ENCODE measurements at places on chromosomes 12 and 14. TPM values are rescaled to one million over a fixed set of nuclear protein-coding genes. Genes with fewer than 3 reads are reported as not detected.

NKX2-1 gene
- total RNA-seq: not detected

GRCh38 chr12:87760943-87761342, 268.3 kb downstream of the C12orf50 start:
- H3K27me3 ChIP-seq: no peaks in the 10 kb centered on the region
- DNase-seq: no peak
- no peak overlapping the region for H3K4me3 ChIP-seq
- H3K4me1 ChIP-seq: no peaks in the 10 kb centered on the region
- no peaks in the 10 kb centered on the region for H3K36me3 ChIP-seq

DNA sequence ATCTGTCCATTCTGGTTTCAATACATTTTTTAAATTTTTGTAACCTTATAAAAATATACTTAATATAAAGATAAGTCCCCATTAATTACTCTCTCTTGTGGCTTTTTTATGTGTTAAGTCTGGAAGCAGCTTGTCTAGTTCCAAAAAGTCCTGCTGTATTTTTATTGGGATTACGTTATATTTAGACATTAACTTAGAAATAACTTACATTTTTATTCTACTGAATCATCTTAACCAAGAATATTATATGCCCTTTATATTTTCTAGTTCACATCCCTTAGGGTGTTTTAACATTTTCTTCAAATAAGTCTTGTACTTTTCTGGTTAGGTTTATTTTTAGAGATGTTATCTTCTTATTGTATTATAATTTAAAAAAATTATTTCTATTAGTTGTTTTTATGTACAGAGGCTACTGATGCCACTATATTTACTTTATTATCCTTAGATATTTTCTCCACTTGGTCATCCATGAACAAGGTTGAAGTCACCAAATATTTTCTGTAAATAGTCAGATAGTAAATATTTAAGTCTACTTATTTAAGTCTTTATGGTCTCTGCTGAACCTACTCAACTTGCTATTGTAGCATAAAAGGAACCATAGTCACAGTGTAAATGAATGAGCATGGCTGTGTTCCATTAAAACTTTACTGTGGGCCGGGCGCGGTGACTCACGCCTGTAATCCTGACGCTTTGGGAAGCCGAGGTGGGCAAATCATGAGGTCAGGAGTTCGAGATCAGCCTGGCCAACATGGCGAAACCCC, 132.4 kb upstream of the NEDD1 start:
- H3K27ac ChIP-seq: no peak overlapping the region
- no peaks in the 10 kb centered on the region for H3K36me3 ChIP-seq
- DNase-seq: no peak
- H3K4me3 ChIP-seq: no peak overlapping the region
- H3K27me3 ChIP-seq: peaks cover 2% of the 10 kb centered on the region

- H3K27me3 ChIP-seq: no peaks in the 10 kb centered on the region
- no peak overlapping the region for H3K4me3 ChIP-seq
- H3K36me3 ChIP-seq: peaks cover 33% of the 10 kb centered on the region
- DNase-seq: no peak
- H3K27ac ChIP-seq: no peak overlapping the region
Observed at GRCh38 chr14:91125271-91125660, 11.4 kb downstream of the DGLUCY start.

GLT1D1 gene
- total RNA-seq: not detected

DAO gene
- not detected for total RNA-seq

PIWIL1 gene
- total RNA-seq: not detected

IFNG-AS1 gene
- total RNA-seq: 0.48 TPM

DNA sequence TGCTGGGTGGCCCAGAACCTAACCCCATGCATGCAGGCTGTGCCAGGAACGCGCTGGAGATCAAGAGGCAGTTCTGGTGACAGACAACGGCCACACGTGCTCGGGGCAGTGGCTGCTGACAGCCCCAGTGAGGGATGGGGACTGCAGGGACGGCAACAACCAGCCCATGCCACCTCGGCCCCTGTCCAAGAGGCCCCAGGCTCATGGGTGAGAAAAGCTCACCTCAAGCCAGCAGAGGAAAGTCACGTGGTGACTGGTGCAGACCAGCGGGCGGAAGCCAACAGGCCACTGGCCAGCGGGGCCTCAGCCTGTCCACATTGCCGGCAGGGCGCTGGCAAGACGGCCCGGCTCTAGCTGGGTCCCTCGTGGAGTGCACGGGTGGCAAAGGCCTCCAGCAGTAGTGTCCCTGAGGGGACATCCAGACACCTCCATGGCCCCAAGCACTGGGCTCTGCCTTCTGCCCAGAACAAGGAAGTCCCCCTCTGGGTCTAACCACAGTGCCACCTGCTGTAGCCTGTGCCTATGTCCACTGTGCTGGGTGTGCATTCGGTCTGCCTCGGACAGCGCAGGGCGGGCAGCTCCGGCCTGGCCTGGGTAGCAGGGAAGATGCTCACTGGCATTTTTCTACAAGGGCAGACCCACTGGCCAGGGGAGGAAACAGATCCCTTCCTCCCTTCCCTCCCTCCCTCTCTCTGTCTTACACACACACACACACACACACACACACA, 134.1 kb downstream of the NCOR2 start:
- DNase-seq: no peak
- H3K27ac ChIP-seq: no peak overlapping the region
- H3K36me3 ChIP-seq: peaks cover 10% of the 10 kb centered on the region
- no peak overlapping the region for H3K4me3 ChIP-seq

BBS10 gene
- 3.2 TPM for total RNA-seq

DNA sequence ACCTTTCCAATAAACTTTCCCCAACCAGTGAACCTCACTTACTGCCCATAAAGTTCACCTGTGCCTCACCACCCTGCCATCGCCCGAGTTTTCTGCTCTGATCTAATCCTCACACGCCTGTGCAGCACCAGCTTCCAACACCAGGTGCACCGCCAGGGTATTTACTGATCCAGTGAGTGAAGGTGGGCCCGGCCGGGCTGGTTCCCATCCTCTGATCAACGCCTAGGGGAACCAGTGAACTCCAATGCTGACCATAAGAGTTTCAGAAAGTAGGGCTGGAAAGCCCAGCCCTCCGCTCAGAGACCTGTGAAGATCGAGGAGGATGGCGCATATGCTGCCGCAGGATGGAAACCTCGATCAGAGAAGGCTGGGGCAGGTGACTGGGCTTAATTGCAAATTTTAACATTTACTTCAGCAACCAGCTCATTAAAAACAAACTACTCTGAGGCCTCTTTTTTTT, 685 bp upstream of the MYL6B start:
- DNase-seq: peak; percentile 83
- peak overlapping the region; percentile 96 for H3K27ac ChIP-seq
- H3K4me3 ChIP-seq: peak overlapping the region; percentile 78
- peaks cover 5% of the 10 kb centered on the region for H3K36me3 ChIP-seq
- peaks cover 30% of the 10 kb centered on the region for H3K4me1 ChIP-seq

DNA sequence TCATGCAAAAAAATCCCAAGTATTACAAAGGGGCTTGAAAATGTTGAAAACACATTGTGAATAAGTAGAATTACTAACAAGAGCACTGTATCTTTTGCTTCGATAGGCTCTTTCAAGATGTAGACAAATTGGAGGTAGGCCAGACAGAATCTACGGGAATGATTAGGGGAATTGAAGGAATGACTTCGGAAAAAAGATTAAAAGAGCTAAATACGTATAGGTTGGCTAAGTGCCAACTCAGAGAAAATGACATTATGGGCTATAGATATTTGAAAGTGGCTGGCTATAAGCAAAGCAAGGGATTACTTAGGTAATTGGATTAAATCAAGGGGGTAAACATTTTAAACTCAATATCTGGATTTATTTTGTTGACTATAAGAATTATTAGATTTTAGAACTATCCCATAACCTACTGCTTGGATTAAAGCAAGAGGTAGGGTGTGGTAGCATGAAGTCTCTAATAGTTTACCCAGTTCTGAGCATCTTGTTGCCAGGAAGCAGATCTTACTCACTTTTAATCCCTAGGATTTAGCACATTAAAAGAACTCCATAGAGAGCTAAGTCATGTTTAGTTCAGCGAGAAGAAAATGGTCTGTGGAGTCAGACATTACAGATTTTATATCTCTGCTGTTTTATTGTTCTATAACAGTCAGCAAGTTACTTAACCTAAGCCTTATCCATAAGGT, 489.8 kb downstream of the DIO2 start:
- DNase-seq: no peak
- no peaks in the 10 kb centered on the region for H3K27me3 ChIP-seq
- no peak overlapping the region for H3K27ac ChIP-seq
- H3K4me3 ChIP-seq: no peak overlapping the region
- no peaks in the 10 kb centered on the region for H3K4me1 ChIP-seq
- H3K36me3 ChIP-seq: no peaks in the 10 kb centered on the region

DNA sequence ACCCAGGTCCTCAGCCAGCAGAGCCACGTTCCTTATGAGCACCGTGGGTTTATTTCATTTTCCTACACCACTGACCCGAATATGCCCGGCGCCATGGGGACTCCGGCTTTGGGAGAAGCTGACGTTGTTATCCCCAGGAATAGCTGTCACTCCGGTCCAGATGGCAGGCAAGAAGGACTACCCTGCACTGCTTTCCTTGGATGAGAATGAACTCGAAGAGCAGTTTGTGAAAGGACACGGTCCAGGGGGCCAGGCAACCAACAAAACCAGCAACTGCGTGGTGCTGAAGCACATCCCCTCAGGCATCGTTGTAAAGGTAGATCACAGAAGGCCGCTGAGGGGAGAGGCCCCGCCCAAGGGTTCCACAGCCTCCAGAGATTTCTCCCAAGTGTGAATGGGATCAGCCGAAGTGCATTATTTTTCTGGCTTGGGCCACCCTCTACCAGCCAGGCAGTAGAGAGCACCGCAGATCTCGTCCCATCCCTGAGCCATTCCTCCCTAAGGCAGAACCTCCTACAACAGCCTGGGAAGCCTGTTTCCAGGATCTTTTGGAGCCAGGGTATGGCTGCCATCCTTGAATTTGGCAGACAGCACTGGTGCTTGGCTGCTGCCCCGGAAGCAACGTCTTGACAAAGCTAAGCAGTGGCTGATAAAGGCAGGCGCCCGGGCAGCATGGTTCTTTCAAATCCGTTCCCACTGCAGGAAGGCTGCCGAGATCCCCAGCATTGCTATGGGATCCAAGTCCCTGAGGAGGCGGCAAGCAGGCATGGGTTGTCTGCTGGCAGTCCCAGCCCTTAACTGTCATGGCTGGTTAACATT, 17.8 kb downstream of the CDK2AP1 start:
- H3K4me3 ChIP-seq: no peak overlapping the region
- no peaks in the 10 kb centered on the region for H3K27me3 ChIP-seq
- peaks cover 28% of the 10 kb centered on the region for H3K36me3 ChIP-seq
- DNase-seq: no peak

RAPGEF3 gene
- total RNA-seq: 2.5 TPM

GRCh38 chr12:102441077-102441596, 39.2 kb downstream of the IGF1 start:
- H3K4me3 ChIP-seq: no peak overlapping the region
- DNase-seq: no peak
- H3K36me3 ChIP-seq: no peaks in the 10 kb centered on the region
- no peaks in the 10 kb centered on the region for H3K4me1 ChIP-seq
- H3K27ac ChIP-seq: no peak overlapping the region
- H3K27me3 ChIP-seq: peaks cover 3% of the 10 kb centered on the region

DNA sequence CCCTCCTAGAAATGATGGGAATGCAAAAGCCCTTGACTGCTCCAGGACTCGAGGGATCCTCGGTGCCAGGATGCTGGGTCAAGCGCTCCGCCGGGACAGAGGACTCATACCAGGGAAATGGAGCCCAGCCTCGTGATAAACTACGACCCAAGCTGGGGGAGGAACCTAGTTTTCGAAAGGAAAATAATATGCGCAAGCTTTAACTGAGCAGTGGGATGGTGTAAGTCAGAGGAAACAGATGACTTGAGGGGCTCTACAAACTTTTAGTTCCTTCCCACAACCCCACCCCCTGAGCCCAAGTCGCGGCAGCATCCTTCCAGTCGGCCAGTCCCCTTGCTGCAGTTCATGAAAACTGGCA, 654 bp upstream of the SUPT16H start:
- peak overlapping the region; percentile 95 for H3K4me3 ChIP-seq
- H3K27ac ChIP-seq: peak overlapping the region; percentile 98
- H3K36me3 ChIP-seq: peaks cover 25% of the 10 kb centered on the region
- H3K27me3 ChIP-seq: no peaks in the 10 kb centered on the region
- DNase-seq: no peak

GRCh38 chr12:97404543-97404942, 58.1 kb upstream of the RMST start:
- no peaks in the 10 kb centered on the region for H3K4me1 ChIP-seq
- H3K27ac ChIP-seq: no peak overlapping the region
- no peaks in the 10 kb centered on the region for H3K27me3 ChIP-seq
- H3K36me3 ChIP-seq: no peaks in the 10 kb centered on the region
- DNase-seq: peak; percentile 11

DNA sequence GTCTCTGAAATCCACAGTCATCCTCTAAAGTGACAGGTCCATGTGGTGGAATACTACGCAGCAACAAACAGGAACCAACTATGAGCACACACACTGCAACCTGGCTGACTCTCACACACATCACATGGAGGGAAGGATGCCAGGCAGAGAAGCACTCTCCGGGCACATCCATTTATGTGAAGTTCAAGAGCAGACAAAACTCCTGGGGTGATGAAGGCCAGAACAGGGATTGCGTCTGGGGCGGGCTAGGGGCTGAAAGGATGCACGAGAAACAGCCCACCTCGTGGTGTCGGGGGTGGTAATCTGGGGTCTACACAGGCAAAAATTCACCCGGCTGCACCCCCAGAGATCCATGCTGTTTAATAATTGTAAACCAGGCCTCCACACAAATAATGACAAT, 100.2 kb downstream of the DICER1 start:
- no peak for DNase-seq
- H3K4me3 ChIP-seq: no peak overlapping the region
- H3K27me3 ChIP-seq: no peaks in the 10 kb centered on the region
- H3K36me3 ChIP-seq: no peaks in the 10 kb centered on the region
- H3K4me1 ChIP-seq: peaks cover 5% of the 10 kb centered on the region
- no peak overlapping the region for H3K27ac ChIP-seq

GRCh38 chr12:27034607-27035293, 12.4 kb downstream of the MED21 start:
- H3K36me3 ChIP-seq: peaks cover 48% of the 10 kb centered on the region
- no peak overlapping the region for H3K27ac ChIP-seq
- no peak overlapping the region for H3K4me3 ChIP-seq

DNA sequence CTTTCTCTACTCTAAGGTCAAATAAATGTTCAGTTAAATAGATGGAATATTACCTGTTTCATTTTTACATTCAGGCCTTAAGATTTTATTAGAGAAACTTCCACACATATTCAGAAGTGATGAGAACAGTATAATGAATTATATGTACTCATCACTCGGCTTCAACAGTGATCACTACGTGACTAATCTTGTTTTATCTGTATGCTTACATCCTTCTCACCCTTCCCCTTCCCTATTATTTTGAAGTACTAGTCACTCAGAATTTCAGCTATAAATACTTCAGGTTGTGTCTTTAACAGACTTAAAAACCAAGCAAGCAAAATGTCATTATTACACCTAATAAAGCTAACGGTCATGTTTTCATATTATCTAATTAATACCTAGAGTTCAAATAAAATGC, 34.9 kb downstream of the ETV6 start:
- H3K4me1 ChIP-seq: peaks cover 43% of the 10 kb centered on the region
- no peak overlapping the region for H3K27ac ChIP-seq
- H3K36me3 ChIP-seq: peaks cover 13% of the 10 kb centered on the region

- no peak for DNase-seq
- no peaks in the 10 kb centered on the region for H3K27me3 ChIP-seq
- no peaks in the 10 kb centered on the region for H3K36me3 ChIP-seq
- H3K27ac ChIP-seq: no peak overlapping the region
- no peaks in the 10 kb centered on the region for H3K4me1 ChIP-seq
- no peak overlapping the region for H3K4me3 ChIP-seq
Observed at GRCh38 chr12:20264026-20264425, 104.3 kb upstream of the PDE3A start.

- H3K36me3 ChIP-seq: peaks cover 14% of the 10 kb centered on the region
- H3K4me1 ChIP-seq: peaks cover 48% of the 10 kb centered on the region
- H3K4me3 ChIP-seq: no peak overlapping the region
- no peak overlapping the region for H3K27ac ChIP-seq
Observed at GRCh38 chr14:89371585-89372511, 45.2 kb downstream of the FOXN3 start.

LMO3 gene
- total RNA-seq: not detected

SLC24A4 gene
- total RNA-seq: not detected

All from activated CD4-positive, alpha-beta memory T cell treated with anti-CD3 and anti-CD28 coated beads for 36 hours (primary cell).